ENCODE measurements at places on chromosomes 2 and 18. TPM values are rescaled to one million over a fixed set of nuclear protein-coding genes. Genes with fewer than 3 reads are reported as not detected.

DNA sequence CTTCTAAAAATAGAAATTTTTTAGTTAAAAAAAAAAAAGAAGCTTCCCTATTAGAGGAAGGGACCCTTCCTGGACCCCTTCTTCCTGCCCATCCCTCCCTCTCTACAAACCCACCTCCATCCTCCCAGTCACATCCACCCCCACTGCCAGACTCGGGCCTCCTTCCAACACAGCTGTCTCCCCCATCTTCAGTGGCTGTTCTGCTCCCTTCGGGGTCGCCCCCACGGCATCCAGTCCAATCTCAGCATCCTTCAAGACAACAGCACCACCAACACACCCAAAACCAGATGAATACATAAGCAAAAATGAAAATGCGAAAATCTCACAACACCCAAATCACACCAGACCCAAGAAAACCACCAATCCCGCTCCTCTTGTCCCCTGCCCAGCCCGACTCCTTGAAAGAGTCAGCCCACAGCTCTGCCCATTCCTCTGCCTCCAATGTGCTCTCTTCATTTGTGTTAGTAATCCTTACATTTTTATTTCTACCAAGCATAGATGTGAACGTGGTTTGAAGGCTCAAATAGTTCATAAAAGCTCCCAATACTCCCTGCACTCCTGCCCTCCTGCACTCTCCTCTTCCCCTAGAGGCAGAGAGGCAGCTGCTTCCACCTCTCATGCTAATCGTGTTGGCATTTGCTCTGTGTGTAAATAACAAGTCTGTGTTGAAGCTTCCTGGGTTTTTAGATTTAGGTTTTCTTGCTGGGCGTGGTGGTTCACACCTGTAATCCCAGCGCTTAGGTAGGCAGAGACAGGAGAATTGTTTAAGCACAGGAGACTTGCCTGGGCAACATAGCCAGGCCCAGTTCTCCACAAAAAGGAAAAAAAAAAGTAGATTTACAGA lies 37.0 kb downstream of the MAL start:
- no peak for DNase-seq
- H3K4me3 ChIP-seq, result no peak overlapping the region
- no peak overlapping the region for H3K27ac ChIP-seq
- no peaks in the 10 kb centered on the region for H3K36me3 ChIP-seq

DNA sequence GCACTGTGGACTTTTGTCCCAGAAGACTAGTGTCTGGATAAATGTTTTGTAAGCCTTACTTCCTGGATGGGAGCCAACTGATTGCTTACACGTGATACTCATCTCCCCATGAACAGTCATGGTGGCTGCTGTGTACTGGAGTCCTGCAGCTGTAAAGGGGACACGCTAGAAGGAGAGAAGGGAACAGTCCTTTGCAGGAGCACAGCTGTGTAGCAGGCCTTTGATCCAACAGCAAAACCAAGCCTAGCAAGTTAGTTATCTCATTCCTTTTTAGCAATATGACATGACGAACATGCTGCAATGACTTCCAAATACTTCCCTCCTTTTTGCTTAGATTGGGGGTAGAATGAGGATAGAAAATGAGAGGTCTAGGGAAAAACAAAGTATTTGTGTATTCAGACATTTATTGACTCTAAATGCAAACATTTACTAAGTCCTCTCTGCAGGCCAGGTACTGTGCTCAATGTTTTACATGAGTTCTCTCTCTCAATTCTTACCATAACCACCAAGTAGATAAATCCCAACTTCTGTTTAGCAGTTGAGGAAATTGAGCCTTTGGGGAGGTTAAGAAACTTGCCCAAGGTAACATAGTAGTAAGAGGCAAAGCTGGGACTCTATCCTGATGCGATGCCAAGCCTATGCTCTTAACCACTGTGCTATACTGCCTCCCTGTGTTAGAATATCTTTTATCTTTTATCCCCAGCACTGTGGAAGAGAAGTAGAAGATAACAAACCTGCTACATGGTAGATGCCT lies 55.4 kb upstream of the CD28 start:
- H3K4me1 ChIP-seq, result peaks cover 33% of the 10 kb centered on the region
- no peaks in the 10 kb centered on the region for H3K27me3 ChIP-seq
- no peak overlapping the region for H3K4me3 ChIP-seq
- H3K36me3 ChIP-seq, result no peaks in the 10 kb centered on the region
- peak overlapping the region; percentile 34 for H3K27ac ChIP-seq

The TMEM182 gene
- total RNA-seq, result 3.1 TPM

- DNase-seq, result no peak
- no peak overlapping the region for H3K4me3 ChIP-seq
- H3K4me1 ChIP-seq, result no peaks in the 10 kb centered on the region
- H3K27me3 ChIP-seq, result no peaks in the 10 kb centered on the region
- no peaks in the 10 kb centered on the region for H3K36me3 ChIP-seq
Measured at GRCh38 chr2:107553539-107553938, 273.2 kb upstream of the RGPD4 start.

The TLX2 gene
- total RNA-seq, result not detected

DNA sequence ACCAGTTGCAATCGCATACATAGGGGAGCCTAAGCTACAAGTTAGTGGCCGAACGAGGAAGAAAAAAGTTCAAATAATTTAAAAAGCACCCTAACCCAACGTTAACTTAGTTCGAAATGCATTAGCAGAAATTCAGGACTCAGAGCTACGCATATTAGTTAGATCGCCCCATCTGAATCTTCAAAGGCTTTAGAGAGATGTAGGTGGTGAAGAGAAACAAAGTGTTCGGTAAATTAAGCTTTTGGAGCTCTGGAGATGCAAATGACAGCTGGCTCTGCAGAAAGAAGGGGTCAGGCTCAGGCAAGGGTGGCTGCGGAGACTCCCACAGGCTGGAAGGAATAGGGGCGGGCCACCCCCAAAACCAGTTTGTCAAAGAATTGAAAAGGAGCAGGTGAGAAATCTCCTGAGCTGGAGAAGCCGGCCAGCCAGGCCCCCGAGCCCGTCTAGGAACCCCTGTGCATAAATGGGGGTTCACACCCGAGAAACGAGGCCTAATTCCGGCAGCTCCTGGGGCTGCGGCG lies 621 bp downstream of the TXNL1 start:
- H3K27ac ChIP-seq, result peak overlapping the region; percentile 98
- peak overlapping the region; percentile 99 for H3K4me3 ChIP-seq
- peaks cover 34% of the 10 kb centered on the region for H3K4me1 ChIP-seq
- no peaks in the 10 kb centered on the region for H3K27me3 ChIP-seq
- DNase-seq, result no peak

The ORC2 gene
- 16.4 TPM for total RNA-seq

GRCh38 chr2:129431881-129432280 lies 547.6 kb upstream of the RAB6C start:
- H3K27ac ChIP-seq, result no peak overlapping the region
- DNase-seq, result no peak
- H3K4me3 ChIP-seq, result no peak overlapping the region

Data from thoracic aorta (tissue), 2 donors.